Ureter (tissue), 1 donor: ENCODE measurements at places on chromosomes 1 and 21. TPM values are rescaled to one million over a fixed set of nuclear protein-coding genes. Genes with fewer than 3 reads are reported as not detected.
A peak's percentile ranks its signal among the peaks of the same experiment; 100 is the strongest.

- no peak for DNase-seq
Measured at GRCh38 chr1:245677461-245678240, 522.9 kb downstream of the KIF26B start.

- no peak for DNase-seq
Measured at GRCh38 chr1:59985911-59986515, 59.4 kb upstream of the CYP2J2 start.

DNA sequence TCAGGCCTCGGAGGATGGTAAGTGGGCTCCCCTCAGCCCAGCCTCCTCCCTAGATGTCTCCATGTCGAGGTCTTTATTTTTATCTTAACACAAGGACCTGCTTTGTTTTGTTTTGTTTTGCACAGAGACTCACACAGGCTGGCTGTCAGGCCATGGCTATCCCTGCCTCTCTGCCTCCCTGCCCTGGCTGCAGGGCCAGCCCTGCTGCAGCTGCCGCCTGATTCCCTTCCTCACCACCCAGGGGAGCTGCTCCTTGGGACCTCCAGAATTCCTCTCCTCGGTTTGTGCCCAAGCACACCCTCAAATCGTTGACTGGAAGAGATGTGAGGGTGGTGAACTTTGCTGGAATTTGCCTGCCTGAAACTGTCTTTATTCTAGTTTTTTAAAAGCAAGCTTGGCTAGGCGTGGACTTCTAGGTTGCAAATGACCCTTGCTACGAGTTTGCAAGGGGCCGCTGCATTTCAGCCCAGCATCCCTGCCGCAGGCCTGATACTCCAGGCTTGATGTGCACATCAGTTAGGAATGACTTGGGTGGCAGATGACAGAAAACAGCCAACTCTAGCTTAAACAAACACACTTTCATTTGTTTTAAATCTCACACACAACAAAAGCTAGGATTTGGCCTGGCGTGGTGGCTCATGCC is 37.1 kb downstream of the WNT9A start:
- DNase-seq: no peak

DNA sequence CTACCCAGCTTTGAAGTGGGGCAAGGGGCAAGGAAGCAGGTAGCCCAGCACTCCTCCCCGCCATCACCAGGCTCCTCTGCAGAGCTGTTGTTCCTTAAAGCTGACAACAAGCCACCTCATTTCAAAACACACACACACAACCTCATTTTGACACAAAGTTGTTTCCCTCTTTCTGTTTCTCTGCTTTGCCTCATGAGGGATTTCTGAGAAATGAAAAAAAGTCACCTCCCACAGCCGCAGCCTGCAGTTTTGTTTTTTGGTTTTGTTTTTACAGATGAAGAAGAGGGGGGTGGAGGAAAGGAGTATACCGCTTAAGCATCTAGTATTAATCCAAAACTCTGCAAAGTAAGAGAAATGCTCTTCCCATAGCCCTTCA is 12.1 kb downstream of the MCL1 start:
- no peak for DNase-seq

DNA sequence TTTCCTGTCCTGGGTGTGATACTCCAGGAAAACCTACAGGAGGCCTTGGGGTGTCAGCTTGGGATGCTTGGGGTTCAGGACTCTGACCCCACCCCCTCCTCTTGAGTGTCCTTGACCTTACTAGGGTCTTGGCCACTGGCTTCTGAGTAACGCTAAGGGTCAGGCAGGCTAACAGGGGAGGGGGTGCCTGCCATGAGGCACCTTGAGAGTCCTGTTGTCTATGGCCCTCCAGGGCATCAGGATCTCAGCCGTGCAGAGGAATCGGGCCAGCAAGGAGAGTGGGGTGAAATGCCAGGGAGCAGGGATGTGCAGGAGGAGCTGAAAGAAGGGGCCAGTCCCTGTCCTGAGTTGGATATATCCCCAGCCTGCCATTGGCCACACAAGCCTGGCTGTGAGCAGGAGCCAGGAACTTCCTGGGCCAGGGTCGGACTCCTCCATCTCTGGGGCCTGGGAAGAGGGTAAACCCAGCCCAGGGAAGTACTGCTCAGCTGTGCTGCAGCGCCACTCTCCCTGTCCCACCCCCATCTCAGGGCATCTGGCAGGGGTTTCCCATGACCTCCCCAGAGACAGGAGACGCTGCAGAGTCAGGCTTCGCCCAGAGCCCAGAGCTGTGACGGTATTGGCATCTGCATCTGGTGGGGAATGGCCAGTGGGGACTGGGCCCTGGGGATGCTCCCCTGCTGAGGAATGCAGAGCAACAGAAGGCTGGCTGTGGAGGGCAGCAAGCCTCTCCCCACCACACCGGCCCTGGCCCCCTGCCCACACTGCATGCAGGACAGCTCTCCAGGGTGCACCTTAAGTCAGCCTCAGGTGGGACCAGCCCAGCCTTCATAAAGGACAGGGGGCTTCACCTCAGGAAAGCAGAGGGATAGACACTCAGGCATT is 6.3 kb downstream of the KIF21B start:
- no peak for DNase-seq

DNA sequence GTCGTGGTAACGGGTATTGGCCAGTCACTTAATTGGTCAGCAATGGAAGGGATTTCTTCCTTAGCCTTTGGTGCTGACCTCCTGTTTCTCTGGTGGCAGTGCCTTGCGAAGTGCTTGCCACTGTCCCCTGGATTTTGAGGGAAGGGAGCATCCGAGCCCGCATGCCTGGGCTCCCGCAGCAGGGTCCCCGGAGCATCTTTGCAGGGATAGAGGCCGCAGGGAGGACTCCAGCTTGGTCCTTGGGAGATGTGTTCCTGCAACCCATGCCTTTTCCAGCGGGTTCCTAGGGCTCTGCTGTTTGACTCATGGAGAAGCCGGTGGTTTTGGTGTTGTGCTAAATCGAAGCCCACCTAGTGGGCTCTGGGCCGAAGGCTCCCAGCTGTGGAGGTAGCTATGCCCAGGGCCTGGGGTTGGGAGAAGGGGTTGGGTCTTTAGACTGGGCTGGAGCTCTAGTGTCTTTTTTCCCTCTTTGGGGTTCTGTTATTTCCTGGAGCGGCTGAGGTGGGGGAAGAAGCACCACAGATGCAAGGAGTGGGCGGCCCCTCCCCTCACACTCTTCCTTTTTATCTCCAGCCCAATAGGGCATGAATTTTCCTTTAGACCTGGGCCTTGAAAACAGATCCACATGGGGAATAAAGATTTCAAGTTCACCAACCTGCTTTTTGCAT is 39.0 kb downstream of the PIK3CD start:
- DNase-seq: no peak

HAX1 gene
- 110 TPM for total RNA-seq

- DNase-seq: no peak
Measured at GRCh38 chr1:14955976-14956375, 197.6 kb upstream of the TMEM51 start.

- DNase-seq: peak; percentile 80
Measured at GRCh38 chr1:151047925-151048644, 534 bp downstream of the C1orf56 start.

- no peak for DNase-seq
Measured at GRCh38 chr1:231931846-231932454, 305.4 kb downstream of the DISC1 start.

GRCh38 chr1:97461782-97462181 is 459.1 kb downstream of the DPYD start:
- DNase-seq: no peak

SYT6 gene
- 0.47 TPM for total RNA-seq

CRP gene
- 1.1 TPM for total RNA-seq

GRCh38 chr1:36735939-36736730 is 253.4 kb upstream of the CSF3R start:
- no peak for DNase-seq

DNA sequence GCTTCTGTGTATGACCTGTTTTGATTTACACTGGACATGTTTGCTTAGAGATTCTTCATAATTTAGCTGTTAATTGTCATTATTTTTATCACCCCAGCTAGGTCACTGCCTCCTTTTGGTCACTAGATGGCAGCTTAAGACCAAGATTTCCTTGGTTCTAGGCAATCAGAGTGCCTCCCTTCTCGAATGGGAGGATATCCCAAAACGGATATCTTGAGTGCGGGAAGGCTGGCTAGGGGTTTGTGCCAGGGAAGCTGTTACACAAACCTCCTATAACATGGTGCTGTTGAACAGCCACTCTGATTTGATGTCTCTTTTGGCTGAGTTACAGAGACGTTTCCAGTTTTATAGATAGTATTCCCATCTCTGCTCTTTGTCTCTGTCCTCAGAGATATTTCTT is 283.5 kb downstream of the S1PR1 start:
- DNase-seq: no peak

DNA sequence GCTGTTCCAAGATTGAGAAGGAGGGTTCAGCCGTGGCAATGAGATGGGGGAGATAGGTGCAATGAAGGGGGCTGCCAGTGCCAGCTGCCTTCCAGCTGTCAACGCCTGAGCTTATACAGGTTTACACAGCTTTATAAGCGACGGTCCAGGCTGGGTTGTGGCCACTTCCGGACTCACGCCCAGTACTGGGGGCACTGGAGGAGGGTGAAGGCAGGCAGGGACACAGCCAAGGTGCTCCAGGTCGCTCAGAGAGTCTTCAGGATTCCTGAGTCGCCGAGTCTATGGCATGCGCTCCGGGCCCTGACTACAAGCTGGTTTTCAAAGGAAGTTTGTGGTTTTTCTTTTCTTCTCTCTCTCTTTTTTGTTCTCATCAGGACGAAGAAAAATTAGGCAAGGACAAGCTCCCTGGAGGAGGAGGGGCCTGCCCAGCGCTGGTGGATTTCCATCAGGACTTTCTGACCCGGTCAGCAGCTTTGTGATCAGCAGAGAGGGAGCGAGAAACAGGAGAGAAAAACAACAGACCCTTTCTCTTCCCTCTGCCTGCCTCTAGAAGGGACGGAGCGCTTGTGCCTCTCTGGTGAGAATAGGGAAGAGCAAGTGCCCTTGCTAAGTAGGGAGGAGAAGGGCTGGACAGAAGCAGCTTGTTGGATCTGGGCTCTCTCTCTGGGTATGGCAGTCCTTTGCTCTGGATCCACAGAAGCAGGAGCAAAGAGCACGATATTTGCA is at the start of gene MINDY1:
TSS of gene MINDY1 (minus strand) at position 576 of the 726 bp plus-strand sequence. CDS start 4,285 bp downstream, outside the sequence.
- DNase-seq: peak; percentile 75

RHBDL2 gene
- total RNA-seq: 19.3 TPM

DNA sequence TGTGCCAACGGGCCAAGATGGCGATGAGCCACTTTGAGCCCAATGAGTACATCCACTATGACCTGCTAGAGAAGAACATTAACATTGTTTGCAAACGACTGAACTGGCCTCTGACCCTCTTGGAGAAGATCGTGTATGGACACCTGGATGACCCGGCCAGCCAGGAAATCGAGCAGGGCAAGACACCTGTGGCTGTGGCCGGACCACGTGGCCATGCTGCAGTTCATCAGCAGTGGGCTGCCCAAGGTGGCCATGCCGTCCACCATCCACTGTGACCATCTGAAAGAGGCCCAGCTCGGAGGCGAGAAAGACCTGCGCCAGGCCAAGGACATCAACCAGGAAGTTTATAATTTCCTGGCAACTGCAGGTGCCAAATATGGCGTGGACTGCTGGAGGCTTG is 32.2 kb upstream of the GPR137B start:
- DNase-seq: no peak

LRRC3 gene
- 3.8 TPM for total RNA-seq

DNA sequence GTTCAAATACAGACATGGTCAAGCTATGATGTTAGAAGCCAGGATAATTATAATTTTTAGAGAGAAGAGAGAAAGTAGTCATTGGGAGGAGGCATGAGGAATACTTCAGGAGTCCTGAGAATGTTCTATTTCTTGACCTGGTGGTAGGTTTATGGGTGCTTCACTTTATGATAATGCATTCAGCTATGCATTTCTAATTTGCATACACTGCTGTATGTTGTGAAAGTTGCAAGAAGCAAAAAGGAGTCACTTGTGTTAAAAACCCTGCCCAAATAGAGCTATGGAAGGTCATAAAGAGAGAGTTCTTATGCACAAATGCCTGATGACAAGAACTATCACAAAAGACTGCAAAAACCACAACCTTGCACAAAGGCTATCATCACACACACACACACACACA is 45.3 kb downstream of the APCS start:
- DNase-seq: no peak

- no peak for DNase-seq
Measured at GRCh38 chr1:28796352-28797211, 15.4 kb upstream of the OPRD1 start.
